Nephron progenitor cell (in vitro differentiated cells): ENCODE measurements at places on chromosomes 7 and 10.

DNA sequence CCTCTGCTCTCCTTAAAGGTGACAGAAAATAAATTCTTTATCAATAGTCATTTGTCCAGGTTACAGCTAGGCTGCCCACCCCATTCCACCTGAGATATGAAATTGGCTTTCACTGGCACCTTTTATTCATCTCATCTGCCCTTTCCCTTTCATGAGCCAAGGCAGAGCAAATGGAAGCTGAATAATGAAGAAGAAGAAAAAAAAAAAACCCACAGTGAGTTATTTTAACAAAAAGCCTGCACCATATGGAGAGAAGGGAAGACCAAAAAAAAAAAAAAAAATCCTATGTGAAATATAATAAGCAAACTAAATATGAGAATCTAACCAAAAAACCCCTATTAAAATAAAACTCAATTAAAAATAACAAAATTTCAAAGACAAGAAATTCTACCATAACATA, 59.2 kb downstream of the CHCHD3 start:
- no peak for DNase-seq

- DNase-seq = no peak
Measured at GRCh38 chr7:139655305-139655704, 122.5 kb downstream of the HIPK2 start.

DNA sequence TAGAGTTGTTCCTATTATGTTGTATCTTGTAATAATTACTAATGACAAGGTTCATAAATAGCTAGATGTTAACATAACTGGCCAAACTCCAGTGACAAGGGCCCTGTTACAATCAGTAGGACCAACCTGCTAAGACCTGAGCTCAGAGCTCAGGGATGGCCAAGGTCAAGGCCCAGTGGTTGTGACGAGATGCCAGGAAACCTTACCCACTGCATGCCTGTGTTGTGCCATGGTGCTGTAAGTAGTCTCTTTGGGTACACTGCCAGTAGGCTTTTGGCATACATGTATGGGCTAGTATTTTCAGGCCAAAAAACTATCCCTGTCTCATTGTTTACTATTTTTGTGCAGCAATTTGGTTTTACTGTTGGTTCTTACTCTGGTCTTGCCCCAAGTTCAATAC, 7.9 kb upstream of the IDI2 start:
- no peak for DNase-seq

GRCh38 chr10:22464966-22465629, 119.8 kb downstream of the SPAG6 start:
- no peak for DNase-seq

DNA sequence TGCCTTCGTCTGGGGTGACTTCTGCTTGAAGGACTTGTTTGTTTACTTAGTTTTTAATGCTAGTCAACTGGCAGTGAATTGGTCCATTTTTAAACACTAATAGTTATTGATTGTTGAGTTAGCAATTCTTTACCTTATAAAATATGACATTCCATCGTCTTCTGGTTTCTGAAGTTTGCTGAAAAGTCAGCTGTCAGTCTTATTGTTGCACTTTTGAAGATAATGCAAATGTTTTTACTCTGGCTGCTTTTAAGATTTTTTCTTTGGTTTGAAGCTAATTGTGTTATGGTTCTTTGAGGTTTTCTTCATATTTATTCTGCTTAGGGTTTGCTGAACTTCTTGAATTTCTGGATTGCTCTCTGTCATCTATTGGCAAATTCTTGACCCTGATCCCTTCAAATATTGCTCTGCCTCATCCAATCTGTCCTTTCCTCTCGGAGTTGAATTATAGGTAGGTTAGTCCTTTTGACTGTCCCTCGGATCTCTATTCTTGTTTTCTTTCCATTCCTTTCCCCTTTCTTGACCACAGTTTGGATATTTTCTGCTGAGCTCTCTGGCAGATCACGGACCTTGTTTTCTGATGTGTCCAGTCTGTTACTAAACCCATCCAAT, 24.2 kb downstream of the MGMT start:
- no peak for DNase-seq

DNA sequence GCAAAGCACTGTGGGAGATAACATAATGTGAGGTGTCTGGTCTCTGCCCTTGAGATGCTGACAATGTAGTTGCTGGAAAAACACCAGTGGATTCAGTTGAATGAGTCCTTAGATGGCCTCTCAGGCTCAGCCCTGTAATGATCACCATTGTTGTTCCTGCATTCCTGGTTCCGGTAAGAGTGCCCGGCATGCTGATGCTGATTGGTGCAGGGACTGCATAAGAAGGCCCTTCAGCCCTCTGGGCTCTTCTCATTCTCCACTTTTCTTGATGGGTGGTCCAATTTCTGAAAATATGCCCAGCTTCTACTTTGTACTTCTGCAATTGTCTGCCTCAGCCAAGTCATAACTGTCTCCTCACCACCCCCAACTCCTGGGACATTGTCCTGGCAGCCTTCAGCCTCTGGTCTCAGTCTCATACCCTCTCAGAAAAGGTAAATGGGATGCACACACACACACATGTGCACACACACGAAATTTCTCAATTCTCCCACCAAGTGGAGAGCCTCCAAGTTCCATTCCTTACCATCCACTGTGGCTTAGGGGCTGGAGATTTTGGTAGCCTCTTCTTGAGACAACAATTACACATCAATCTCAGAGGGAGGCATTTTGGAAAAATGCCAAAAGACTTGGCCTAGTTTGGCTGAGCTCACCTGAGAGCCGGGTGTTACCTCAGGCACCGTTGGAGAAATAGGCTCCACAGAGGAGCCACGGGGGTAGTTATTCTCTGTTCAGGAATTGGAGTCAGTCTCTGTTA, 314.9 kb downstream of the RPS24 start:
- no peak for DNase-seq

GRCh38 chr10:61842755-61843497, 58.6 kb upstream of the ARID5B start:
- DNase-seq = no peak

DNA sequence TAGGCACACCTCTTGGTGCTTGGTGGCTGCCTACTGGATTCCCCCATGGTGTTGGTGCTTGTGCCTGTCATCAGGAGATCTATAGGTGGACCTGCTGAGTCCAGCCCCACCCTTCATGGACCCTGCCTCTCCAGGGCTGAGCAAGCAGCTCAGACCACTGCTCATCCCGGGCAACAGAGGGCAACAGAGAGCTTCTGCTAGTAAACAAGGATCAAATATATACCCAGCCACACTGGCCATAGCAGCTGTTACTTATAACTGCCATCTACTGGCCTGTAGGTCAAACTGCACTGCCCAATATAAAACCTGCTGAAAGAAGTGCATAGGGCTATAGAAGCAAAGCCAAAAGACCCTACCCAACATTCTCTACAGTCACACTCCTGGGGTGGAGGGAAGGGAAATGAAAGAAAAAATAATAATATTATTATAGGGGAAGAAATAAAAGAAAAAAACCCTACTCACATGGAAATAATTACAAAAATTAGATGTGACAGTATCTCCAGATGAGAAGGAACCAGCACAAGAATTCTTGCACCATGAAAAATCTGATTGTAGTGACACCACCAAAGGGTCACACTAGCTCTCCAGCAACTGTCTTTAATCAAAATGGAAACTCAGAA, 54.9 kb upstream of the ZNF800 start:
- DNase-seq = peak; percentile 5

- DNase-seq = no peak
Measured at GRCh38 chr7:34026481-34027190, 121.3 kb downstream of the BMPER start.

DNA sequence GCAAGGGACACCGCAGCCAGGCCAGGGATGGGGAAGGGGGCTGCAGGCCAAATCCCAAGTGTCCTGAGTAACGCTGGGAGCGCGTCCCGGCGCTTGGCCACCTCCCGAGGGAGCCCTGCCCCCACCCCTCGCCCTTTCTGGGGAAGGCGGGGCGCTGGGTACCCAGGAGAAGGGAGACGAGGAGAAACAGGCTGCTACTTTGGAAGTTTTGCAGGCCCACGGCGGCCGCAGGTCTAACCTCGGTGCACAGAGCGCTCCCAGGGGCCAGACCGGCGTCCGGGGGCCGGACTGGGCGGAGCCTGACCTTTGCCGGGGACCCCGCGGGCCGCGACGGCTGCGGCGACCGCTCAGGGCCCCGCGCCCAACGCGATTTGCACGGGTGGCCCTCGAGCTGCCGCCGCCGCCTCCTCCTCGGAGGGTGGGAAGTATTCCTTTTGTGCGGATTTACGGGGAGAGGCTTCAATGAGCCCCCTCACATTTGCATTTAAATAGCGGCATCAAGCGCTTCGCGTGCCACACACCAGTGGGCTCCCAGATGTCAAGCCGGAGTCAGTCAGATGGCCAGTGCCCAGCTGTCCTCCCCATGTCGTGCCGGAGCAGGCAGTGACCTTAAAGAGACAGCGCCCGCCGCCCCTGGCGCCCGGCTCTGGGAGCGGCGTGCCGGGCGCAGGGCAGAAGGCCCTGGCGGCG, 3.0 kb upstream of the EBF3 start:
- peak; percentile 50 for DNase-seq

DNA sequence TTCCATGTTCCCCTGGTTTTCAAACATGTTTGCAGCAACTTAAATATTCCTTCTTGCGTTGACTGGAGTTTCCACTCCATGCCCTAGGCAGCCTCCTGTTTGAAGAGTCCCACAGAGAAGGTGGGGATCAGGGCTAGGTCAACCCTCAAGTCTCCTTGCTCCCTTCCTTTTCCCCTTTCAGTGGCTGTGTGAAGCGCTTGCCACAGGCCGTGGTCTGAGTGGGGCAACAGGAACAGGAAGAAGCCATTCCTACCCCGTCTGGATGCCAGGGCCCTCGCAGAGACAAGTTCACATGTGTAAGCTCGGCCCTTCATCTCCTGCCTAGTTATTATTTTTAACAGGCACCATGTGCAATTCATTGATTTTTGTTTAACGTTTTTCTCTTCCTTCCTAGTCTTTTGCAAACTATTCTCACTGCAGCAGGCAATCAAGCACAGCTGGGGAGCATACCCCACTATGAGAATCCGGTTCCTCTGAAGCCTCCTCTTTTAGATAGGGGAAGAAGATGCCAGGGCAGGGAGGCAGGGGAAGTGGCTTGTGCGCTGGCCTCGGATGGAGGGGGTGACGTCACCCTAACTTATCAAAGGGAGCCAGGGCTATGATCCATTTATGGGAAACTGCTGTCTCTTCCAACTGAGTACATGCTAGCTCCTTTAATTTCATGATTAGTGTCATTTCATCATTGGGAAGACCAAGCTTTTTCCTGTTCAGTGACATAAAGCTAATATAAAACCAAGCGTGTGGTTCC, 64.2 kb downstream of the PRLHR start:
- no peak for DNase-seq

DNA sequence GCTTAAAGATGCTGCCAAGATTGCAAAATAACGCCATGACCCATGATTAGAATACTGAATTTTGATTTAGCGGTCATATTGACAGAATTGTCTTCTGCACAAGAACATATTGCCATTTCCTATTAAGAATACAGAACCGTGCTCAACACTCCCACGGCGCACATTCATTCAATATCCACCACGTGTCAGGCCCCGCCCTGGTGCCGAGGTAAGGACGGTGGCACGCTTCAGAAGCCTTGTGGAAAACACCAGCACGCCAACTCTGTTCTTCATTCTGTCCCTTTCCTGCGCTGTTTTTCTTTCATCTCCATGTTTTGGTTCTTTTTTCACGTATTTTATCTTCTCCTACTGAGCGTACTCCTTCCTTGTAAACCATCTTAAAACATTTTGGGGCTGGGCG, 189.3 kb downstream of the ZMYND11 start:
- DNase-seq = no peak

- no peak for DNase-seq
Measured at GRCh38 chr10:86759073-86759672, 2.8 kb downstream of the BMPR1A start.

- DNase-seq = no peak
Measured at GRCh38 chr10:8059191-8059936, 4.9 kb downstream of the GATA3 start.

DNA sequence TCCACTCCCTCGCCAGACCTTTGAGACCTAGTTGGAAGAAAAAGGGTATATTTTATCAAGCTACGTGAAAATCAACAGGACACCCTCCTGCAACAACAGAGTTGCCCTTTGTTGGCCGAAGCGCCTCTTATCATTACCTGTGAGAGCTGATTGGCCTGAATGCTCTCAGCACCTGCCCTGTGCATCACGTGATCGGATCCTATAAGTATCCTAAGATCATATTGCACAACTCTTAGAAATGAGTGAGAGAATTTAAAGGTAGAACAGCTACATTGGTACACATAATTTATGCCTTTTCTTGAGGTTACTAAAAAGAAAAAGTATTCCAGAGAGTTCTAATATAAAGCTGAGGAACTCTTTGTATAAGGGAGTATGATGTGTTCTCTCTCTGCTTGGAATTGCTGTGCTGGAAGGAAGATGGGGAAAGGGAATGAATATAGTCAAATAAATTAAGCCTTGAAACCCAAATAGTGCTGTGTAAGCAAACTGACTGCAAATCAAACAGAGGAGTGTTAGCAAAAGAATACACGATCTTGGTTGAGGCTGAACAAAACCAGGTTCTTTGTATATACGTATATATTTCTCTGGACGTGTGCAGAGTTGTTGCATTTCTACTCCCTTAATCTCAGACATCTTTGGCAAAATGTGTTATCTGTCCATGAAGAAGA, 69.3 kb downstream of the LRRC4 start:
- DNase-seq = no peak

GRCh38 chr10:77877441-77878344, 48.9 kb downstream of the DLG5 start:
- peak; percentile 63 for DNase-seq

DNA sequence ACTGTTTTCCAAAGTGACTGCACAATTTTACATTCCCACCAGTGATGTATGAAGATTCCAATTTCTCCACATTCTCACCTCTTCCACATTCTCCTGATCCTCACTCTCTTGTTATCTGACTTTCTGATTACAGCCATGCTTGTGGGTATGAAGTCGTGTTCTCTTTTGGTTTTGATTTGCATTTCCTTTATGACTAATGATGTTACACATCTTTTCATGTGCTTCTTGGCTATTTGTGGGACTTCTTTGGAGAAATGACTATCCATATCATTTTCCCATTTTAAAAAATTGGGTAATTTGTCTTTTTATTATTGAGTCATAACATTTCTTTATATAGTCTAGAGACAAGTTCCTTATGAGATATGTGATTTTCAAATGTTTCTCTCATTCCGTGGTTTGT, 10.5 kb upstream of the GIMAP8 start:
- no peak for DNase-seq

DNA sequence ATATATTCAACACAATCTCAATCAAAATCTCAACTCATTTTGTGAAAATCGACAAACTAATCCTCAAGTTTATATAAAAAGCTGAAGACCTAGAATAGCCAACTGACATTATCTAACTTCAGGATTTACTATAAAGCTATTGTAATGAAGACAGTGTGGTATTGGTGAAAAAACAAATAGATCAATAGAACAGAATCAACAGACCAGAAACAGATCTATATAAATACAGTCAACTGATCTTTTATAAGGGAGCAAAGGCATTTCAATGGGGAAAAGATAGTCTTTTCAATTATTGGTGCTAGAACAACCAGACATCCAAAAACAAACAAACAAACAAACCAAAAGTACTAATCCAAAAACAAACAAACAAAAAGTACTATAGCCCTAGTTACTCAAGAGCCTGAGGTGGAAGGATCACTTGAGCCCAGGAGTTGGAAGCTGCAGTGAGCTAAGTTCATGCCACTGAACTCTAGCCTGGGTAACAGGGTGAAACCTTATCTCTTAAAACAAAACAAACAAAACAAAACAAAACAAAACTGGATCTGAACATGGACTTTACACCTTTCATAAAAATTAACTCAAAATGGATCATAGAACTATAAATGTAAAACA, 26.6 kb upstream of the AKR1D1 start:
- no peak for DNase-seq

GRCh38 chr7:92784935-92785334, 51.4 kb downstream of the CDK6 start:
- no peak for DNase-seq

- DNase-seq = no peak
Measured at GRCh38 chr10:119859420-119860258, 13.0 kb downstream of the MCMBP start.
